Chondrocyte (in vitro differentiated cells): ENCODE measurements at places on chromosomes 7 and 10.
A peak's percentile ranks its signal among the peaks of the same experiment; 100 is the strongest.

GRCh38 chr10:11719496-11720259 lies 22.5 kb upstream of the ECHDC3 start:
- no peak for DNase-seq

- DNase-seq: no peak
Measured at GRCh38 chr10:95326396-95326795, 35.6 kb upstream of the PDLIM1 start.

DNA sequence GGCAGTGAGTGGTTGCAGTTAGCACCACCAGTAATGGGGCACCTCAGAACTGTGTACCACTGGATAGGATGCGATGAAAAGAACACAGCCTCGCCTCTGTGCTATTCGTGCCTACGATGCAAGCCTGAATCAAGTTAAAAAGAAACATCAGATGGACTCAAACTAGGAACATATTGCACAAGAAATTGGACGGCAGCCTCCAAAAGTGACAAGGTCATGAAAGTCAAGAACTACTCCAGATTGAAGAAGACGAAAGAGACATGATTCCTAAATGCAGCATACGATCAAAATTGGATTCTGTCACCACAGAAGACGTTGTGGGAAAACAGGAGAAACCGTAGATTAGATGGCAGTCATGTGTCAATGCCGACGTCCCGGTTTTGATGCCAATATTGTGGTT lies 648.1 kb upstream of the FOXK1 start:
- DNase-seq: no peak

DNA sequence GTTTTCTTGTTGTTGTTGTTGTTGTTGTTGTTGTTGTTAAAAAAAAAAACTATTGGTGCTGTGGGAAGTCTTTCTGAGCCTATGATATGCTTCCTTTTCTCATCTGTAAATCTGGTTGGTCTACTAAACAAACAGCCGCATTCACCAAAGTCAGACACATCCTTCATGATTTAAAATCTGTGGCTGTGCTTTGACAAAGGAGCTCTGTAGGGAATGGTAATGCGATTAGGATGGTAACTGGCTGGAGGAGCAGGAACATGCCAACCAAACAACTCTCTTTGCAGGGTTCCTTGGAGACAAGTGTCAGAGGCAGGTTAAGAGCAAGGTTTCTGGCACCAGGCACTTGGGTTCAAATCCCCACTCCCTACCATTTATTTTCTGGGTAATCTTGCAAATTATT lies 14.9 kb upstream of the SP4 start:
- DNase-seq: no peak

DNA sequence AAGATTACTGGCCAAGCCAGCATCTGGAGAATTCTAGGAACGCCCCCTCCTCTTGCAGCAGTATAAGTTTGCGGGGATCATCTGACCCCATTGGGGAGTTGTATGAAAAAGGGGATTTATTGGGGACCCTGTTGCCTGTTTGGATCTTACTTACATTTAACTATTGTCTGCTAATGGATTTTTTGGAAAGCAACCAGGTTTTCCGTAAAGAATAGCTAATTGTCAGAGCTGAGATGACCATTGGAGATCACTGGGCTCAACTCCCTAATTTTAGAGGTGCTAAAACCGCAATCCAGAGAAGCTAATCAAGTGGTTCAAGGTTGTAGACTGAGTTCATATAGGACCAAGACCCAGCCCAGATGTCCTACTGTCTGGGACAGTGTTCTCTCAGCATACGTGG lies 38.8 kb downstream of the HTRA1 start:
- no peak for DNase-seq

- no peak for DNase-seq
Measured at GRCh38 chr10:3425261-3425660, 252.7 kb upstream of the PITRM1 start.

DNA sequence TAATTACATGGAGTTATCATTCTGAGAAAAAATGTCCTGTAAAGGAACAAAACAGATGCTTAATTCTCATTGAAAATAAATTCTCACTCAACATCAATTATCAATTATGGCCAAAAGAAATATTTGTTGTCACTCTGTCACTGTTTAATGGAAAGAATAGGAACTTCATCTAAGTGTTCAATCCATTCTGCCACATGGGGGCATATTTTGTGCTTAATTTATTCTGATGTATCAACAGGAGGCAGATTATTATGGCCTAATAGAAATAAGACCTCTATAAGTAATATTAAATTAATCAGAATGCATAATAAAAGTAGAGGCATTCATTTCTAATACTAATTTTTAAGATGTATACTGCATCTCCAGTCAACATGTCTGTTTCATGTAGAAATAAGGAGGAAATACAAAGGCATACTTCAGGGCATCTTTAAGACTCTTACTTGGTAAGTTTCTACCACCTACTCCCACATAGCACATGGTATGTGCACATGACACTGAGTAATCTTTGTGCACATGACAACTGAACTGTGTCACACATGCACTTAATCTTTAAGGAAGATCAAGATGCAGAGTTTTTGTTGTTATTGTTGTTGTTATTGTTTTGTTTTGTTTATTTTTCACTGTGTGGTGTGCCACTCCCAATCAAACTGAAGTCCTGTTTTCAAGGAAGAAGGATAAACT lies 420.4 kb upstream of the SEMA3A start:
- DNase-seq: no peak

DNA sequence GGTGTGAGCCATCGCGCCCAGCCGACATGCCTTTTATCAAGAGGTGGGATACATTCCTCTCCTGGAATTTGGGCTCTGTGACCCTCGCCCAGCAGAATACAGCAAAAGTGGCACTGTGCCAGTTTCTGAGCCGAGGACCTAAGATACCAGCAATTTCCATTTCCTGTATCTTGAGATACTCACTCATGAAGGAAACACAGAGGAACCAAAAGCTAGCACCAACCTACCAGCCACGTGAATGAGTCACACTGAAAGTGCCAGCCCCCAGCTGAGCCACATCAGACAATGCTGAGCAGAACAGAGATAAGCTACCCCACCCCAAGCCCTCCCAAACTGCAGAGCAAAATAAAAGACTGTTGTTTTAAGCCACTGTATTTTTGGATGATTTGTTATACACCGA lies 56.3 kb downstream of the CACUL1 start:
- DNase-seq: no peak

GRCh38 chr7:16455591-16455990 lies 9.9 kb downstream of the SOSTDC1 start:
- no peak for DNase-seq

DNA sequence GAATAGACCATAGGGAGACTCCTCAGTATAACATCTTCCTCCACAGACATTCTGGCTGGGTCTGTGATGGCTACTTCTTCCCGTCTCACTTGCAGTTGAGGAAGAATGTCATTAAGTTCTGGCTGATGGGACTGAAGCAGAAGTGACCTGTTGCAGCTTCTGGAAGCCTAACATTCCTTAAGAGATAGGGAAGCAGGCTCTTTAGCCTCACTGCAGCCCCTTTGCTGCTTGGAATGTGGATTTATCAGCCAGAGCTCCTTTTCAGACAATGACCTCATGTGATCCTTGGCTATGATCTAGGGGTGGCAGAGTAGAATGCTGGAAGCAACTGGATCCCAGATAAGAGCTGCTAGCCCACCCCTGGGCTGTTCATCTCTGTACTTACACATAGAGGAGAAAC lies 142.5 kb downstream of the RNF216 start:
- DNase-seq: no peak

GRCh38 chr10:17758200-17758599 lies 6.2 kb downstream of the TMEM236 start:
- DNase-seq: no peak

DNA sequence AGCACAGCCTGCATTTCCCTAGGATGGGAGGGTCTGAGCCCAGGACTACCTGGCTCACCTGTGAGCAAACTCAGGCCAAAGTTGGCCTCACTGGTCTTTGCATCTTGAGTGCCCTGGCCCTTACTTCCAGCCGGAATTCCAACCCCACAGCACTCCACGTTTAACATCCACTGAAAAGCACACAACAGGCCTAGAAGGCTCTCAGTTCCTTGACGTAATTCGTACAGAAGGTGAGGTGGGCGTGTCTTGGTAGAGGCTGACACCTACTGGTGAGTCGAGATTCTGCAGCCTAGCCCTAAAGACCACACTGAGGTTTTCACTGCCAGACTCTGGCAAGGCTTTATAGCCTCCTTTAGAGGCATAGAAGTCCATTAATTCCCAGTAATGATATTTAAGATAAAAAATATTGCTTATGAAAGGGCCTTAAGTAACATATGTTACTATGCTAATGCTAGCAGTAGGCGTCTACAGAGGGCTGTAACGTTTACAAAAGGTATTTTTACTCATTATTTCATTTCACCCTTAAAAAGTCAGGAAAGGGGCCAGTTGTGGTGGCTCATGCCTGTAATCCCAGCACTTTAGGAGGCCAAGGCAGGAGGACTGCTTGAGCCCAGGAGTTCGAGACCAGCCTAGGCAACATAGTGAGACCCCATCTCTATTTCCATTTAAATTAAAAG lies 95.8 kb downstream of the HIP1 start:
- DNase-seq: no peak

- no peak for DNase-seq
Measured at GRCh38 chr10:60611291-60611747, 167.0 kb upstream of the CDK1 start.

DNA sequence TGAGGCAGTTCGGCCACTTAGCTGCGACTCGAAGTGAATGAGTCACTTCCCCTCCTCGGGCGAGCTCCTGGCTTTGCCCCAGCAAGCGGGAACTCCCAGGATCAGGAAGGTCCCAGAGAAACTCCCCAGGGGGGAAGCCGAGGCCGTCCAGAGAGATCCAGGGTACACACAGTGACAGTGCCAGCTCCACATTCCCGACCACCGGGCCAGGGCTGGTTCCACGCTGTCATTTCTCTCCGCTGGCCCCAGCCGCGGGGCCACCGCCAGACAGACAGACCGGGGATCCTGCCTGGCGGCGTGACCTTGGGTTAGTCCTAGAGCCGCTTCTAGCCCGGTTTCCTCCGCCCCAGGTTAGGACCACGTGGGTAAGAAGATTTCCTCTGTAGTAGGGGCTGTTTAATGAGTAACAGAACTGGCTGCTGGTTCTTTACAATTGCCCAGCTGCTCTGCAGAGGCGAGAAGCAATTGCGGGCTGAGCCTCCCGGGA lies 463 bp upstream of the UPP1 start:
- DNase-seq: no peak

DNA sequence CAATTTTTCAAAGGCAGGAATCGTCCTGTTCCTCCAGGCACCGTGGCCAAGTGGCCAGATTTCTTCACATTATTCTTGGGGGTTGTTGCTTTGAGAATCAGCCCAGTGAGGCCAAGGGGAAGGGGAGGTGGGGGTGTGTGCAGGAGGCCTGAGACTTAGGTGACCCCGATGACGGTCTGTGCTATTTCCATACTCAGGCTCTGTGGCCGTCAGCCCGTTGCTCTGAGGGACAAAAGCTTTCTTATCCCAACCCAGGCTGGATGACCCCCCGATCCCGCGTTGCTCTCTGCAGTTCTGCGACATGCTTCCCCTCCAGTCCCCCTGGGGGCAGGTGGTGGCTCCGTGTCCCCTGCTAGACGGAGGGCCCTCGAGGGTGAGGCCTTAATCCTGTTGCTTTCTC lies 14.2 kb downstream of the DOCK1 start:
- peak; percentile 72 for DNase-seq

DNA sequence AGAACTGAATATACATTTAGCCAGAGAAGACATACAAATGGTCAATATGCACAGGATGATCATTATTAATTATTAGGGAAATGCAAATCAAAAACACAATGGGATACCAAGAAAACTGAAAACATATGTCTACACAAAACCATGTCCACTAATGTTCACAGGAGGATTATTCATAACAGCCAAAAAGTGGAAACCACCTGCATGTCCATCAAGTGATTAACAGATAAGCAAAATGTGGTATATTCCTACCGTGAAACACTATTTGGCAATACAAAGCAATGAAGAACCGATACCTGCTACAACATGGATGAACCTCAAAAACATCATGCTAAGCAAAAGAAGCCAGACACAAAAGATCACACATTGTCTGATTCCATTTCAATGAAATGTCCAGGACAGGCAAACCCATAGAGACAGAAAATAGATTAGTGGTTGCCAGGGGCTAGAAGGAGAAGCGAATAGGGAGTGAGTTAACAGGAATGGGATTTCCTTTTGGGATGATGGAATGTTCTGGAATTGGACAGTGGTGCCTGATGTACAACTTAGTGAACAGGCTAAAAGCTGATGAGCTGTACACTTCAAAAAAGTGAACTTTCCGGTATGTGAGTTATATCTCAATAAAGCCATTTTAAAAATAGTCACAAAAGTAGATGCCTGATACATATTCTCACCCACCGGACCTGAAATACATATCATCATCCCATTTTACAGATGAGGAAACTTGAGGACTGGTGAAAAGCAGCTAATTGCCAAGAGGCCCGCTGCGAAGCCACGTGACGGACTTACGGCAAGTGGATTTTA lies 33.6 kb downstream of the HIPK2 start:
- DNase-seq: no peak

DNA sequence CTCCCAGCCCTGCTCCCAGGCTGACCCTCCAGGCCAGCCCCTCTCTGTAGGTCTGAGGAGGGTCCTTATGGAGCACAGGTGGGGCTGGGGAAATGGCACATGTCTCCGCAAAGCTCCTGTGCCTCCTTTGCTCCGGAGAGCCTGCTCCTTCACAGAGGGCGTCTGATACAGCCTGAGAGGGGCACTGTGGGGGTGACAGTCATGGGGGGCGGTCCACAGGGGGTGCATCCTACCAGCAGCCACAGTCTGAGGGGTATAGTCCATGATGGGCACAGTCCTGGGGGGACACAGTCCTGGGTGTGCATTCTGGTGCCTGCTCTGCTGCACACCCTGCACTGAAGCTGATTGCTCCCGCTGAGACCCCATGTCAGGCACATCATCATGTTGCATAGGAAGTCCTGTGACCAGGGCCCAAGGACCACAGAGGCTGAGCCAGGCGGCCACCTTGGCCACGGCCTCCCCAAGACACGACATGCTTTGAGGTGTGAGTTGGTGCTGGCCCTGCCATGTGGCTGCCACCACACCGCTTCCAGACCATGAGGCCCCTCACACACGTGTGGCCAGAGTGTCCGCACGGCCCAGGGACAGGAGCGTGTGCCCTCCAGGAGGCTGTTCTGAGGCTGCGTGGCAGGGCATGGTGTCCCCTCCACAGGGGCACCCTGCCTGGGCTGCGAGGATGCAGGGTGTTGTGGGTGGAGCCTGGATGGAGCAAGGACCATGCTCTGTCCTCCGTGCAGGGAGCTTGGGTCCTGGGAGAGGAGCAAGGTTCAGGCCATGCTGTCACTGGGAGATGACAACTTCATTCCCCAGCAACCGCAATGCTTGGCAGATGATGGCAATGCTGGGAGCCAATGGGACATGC lies 59.2 kb downstream of the PWWP2B start:
- DNase-seq: peak; percentile 82

- no peak for DNase-seq
Measured at GRCh38 chr7:74466196-74466813, 12.6 kb downstream of the GTF2IRD1 start.

DNA sequence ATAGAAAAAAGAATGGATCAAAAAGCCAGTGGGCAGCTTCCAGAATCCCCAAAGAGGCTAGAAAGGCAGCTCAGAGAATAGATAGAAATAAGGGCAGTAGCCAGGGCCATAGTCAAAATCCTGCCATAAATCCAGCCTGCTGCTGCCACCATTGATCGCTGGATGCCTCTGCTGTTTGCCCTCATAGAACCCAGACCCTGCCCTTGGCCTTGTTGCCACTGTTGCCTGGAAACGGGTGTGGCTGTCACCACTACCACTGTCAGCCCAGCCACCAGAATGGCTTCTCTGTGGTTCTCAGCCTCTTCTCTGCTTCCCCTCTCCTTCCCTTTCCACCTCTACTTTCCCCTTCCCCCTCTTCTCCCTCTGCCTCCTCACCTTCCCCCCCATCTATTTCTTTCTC lies 57.8 kb downstream of the HHEX start:
- DNase-seq: no peak

GRCh38 chr7:108000875-108001763 lies 1.8 kb downstream of the LAMB1 start:
- no peak for DNase-seq
